ENCODE measurements at places on chromosomes 1 and 21.

GRCh38 chr1:151989211-151989862 is 4.3 kb downstream of the S100A10 start:
- DNase-seq: no peak

GRCh38 chr1:156527584-156527983 is 27.0 kb upstream of the MEF2D start:
- no peak for DNase-seq

- no peak for DNase-seq
These were observed 156.0 kb downstream of the NFIA start for GRCh38 chr1:61238359-61238665.

DNA sequence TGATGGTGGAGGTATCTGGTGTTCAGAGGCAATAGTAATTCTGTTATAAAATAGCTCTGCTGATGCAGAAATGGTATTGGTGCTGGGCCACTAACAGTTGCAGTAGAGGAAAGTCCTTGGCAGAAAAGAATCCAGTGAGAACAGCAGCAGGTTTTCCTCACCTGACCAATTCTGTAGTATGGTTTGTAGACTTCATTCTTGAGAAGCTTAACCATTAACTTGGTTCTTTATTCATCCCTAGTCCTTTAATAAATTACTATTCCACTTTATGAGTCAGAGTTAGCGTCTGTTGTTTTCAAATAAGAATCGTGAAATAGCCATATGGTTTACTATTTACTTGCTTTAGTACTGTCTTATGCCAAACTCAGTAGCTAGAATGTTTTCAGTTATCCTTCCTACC is 128.5 kb upstream of the SERTAD4 start:
- DNase-seq: no peak

GRCh38 chr1:224076407-224076806 is 37.5 kb upstream of the FBXO28 start:
- no peak for DNase-seq

GRCh38 chr1:20476265-20477038 is 9.6 kb downstream of the CAMK2N1 start:
- no peak for DNase-seq

- DNase-seq: no peak
These were observed 515.1 kb upstream of the PLXNA2 start for GRCh38 chr1:208759255-208759654.

DNA sequence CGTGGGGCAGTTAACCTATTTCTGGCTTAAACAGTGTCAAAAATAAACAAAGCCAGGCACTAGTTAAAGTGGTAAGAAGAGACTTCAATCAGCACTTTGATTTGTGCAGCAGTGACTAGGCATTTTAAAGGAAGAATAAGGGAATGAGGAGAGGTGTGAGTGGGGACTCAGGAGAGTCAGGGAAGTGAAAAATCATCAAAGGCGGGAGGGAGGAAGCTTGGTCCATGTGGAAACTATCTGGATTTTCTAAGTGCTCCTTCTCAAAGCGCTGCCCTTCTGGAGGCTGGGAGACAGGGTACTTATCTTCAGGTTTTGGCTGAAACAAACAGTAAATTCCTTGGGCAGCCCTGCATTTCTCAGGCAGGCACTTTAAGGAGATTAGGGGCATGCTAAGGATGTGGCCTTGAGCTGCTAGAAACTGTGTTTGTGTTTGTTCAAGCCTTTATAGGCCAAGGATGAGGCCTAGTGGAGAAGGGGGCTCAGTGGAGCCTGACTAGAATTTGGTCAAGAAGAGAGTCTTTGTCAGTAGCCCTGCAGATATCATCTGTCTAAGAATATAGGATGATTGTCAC is 486.5 kb downstream of the SIPA1L2 start:
- no peak for DNase-seq

- DNase-seq: no peak
These were observed 1155.1 kb upstream of the ADGRL2 start for GRCh38 chr1:80645621-80646020.

GRCh38 chr1:231153726-231154125 is 8.1 kb upstream of the TRIM67 start:
- DNase-seq: no peak

DNA sequence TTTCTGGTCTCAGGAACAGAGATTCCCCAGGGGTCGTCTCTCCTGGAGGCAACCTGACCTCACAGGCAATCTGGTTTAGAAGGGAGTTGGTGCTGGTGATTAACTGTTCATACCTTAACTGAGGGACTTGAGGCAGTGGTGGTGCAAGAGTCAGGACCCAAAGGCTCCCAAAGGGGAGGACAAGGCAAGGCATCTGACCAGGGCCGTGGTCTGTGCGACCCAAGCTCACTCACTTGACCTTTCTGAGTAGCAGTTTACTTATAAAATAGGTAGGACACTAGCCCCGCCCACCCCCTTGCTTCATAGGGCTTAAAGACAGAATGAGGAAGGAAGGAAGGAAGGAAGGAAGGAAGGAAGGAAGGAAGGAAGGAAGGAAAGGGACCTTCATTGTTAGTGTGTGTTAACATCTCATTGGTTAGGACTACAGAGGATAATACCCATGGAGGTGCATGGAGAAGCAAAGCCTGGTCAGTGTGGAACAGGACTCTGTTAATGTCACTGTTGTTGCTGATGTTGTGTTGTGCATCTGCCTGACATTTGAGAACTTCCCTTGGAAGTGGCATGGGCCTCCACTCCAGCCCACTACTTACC is 4.6 kb upstream of the KCNA2 start:
- DNase-seq: no peak

GRCh38 chr21:46220847-46221246 is 7.7 kb downstream of the LSS start:
- DNase-seq: no peak

DNA sequence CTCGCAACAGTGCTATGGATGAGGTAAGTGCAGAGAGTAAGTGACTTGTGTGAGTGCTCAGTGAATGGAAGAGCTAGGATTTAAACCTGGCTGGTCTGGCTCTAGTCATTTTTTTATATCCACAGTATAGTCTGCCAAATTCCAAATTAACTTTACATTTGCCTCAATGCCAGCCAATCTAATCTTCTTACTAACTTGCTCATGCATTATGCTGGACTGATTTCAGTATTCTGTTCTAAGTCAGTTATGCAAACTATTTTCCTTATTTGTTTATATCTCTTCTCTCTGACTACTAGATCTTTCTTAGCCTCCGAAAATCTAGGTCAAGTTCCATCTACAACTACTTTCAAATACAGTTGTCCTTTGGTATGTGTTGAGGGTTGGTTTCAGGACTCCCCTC is 133.3 kb downstream of the XPR1 start:
- DNase-seq: no peak

DNA sequence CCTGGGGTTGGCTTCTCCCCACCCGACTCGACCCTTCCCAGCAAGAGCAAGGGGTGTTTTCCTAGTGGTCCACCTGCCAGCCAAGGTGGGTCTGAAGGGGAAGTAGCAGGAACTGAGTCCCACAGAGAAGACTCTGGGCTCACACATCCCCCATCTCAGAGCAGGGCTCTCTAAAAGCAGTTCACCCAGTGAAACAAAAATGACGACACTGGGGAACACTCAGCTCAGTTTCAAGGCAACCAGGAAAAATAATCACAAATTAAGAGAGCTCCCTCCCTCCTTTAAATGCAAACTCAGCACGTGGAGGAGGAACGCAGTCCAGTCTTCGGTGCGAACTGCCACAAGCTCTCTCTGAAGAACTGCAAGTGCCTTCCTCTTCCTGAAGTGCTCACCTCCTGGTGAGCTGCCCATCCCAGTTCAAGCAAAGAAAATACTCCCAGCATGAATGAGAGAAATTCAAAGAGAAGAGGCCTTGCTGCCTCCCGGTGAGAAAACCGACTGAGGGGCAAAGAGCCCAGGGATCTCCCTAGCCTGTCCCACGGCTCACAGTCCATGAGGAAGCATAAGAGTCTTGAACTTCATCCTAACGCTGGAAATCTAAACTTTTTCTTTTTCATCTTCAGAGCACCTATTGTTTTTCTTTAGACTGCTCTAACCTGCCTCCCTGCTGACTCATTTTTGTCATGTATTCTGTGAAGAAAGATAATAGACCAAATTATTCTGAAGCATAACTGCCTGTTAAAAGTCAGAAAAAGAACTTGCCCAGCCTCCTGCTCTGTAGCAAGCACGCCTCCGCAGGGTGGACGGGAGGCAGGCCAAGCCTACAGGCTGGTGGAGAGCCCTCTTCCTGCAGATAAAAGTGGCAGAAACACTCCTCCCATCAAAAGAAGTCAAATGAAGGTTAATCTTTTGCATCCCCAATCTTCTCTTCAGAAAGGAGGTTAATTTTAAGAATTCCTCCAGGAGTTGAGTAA is 281.4 kb downstream of the HHIPL2 start:
- DNase-seq: no peak

GRCh38 chr1:71881611-71882010 is 400.7 kb downstream of the NEGR1 start:
- DNase-seq: no peak
